ENCODE measurements at places on chromosomes 5 and 9.

DNA sequence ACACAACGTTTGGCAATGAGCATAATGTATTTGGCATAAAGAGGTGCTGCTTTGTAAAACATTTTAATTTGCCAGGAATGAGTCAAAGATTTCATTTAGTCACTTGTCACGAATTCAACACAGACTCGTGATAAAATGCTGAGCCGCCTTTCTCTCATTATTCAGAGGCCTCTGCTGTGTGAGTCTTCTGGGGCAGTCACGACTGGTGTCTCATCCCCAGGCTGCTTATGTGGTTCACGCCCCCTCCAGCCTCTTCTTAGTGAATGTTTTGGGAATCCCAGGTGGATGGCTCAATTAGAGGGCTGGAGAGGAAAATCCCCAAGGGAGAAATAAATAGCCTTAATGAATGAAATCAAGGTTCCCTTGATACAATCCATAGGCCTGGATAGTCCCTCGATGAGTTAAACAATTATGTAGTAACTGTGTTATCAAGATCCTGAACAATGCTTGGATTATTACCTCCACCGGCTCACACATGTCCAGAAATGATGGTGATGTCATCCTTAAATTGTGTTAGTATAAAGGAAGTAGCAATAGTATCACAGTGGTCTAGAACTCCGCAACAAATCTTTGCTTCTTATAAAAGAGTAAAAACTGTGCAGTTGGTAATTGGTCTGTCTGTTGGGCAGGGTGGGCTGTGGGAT is 192.1 kb upstream of the ADAMTS16 start:
- no peak for DNase-seq

DNA sequence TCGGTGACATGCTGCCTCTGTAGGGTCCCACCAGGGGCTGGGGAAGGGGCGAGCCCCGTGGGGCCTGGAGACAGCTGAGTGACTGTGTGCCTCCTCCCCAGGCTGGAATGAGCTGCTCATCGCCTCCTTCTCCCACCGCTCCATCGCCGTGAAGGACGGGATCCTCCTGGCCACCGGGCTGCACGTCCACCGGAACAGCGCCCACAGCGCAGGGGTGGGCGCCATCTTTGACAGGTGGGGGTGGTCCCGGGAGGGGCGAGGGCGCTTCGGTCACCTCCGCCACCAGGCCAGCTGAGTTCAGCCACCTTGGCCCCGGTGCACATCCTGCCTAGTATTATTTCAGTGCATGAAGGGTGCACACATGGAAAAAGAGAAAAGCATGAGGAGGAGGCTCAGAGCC is 102.8 kb downstream of the RXRA start:
- no peak for DNase-seq

GRCh38 chr5:141623186-141623585 is 4.4 kb upstream of the DIAPH1 start:
- no peak for DNase-seq

- no peak for DNase-seq
Measured at GRCh38 chr9:37528652-37529471, 43.1 kb downstream of the POLR1E start.

DNA sequence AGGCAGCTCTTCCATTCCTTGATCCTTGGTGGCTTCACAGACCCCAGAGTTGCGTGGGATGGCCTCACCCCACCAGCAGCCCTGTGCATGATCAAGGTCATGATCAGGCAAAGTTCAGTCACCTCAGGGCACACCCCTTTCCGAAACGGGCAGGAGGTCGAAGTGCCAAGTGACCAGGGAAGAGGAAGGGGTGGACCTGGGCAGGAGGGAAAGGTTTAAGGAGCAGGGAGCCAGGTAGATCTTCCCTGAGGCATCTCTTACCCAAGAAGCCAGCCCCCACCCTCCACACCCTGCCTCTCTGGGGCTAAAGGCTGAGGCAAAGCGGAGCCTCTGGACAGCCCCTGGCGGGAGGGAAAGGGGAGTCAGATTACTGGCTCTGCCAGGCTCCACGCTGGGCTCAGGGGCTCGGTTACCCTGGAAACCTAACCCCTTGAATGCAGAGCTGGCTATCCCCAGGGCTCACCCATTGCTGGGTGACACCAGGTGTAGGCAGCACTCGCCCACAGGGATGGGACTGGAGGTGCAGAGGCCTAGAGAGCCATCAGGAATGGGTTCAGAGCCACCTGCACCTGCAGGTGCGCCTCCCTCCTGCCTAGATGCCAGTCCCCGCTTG is 3.6 kb downstream of the MGAT4B start:
- DNase-seq = no peak

GRCh38 chr9:137531099-137531765 is 19.0 kb downstream of the PNPLA7 start:
- DNase-seq = no peak

GRCh38 chr5:3598207-3598606 is 2.6 kb downstream of the IRX1 start:
- DNase-seq = peak; percentile 39

DNA sequence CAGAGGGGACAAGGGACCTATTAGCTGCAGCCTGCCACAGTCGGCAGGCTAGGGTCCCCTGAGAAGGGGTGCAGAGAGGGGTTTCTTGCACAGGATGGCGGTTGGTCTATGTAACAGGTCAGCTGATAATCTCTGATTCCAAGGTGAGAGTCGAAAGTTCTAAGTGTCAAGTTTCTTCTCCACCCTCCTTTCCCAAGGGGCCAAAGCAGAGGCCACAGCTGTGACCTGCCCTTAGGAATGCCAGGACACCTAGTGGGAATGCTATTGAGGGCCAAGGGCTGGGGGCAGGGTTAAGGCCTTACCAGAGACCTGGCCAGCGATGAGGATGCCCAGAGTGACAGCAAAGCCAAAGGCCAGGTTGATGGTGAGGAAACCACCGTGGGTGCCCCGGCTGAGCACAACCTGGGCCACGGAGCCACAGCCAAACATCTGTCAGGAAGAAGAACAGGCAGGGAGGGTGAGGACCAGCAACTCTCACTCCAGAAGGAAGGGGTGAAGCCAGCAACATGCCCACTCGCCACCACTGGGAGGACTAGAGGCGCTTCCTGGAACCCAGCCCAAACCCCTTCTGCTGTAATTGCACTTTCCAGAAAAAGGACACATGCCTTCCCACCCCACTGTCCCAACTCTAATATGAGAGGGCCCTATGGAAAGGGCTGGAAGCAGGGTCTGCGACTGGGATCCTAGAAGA is 3.8 kb downstream of the AQP3 start:
- no peak for DNase-seq

- no peak for DNase-seq
Measured at GRCh38 chr5:80995908-80996307, 35.7 kb downstream of the RASGRF2 start.

DNA sequence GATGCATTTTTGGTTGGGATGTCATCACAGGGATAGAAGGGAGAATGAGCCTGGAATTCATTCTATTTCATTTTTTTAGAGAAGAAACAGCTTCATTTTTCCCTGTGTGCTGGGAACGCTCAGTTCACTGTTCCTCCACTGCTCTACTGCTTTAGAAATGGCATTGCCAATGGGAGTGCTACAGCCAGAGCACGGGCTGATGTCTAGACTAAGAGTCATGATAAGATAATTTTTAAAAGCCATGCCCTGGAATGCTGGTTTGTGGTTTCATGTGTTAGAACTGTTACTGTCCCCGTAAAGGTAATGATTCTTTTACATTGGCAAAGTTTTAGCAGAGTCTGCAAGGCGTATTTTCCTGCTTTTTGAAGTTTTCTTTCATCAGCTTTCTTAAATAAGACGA is 119.6 kb downstream of the SEMA6A start:
- DNase-seq = peak; percentile 60

DNA sequence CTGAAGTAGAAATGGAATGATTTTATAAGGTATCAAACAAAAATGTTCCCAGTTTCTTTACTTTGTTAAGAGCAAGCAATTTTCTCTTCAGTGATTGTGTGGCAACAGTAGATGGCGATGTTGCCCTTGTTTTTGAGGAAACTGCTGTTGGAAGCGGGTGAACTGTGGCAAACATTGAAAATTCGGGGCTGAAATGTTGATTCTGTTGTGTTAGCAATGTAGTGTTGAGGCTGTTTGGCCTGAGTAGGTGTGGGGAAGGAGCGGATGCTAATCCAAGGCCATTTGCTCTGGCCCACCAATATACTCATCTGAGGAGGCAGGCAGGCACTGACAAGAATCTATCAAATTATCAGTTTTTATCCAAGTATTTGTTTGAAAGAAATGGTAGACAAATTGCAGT is 129.8 kb downstream of the SLC12A2 start:
- DNase-seq = peak; percentile 67

DNA sequence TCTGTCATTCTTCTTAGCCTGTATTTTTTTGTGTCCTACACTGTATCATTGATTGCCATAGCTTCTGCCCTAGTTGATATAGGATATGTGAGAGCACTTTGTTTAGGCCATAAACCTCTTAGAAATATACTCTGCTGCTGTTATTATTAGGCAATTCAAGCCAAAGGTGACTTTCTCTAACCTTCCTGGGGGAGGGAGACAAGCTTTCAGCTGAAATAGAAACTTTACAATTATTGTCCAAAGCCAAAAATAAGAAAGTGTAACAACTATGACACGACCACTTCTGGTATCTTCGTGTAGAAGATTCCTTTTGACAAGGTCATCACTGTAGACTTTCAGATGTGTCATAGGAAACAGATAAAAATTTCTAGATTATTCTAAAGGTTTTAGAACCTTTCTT is 12.2 kb upstream of the CSNK1A1 start:
- DNase-seq = peak; percentile 81
